ENCODE measurements at places on chromosomes 11 and 22.

GRCh38 chr11:132859306-132859705 is 673.0 kb downstream of the OPCML start:
- DNase-seq, result no peak

- DNase-seq, result no peak
Observed at GRCh38 chr11:115885535-115886421, 381.6 kb upstream of the CADM1 start.

GRCh38 chr11:66539870-66540213 is 6.0 kb downstream of the ZDHHC24 start:
- no peak for DNase-seq

DNA sequence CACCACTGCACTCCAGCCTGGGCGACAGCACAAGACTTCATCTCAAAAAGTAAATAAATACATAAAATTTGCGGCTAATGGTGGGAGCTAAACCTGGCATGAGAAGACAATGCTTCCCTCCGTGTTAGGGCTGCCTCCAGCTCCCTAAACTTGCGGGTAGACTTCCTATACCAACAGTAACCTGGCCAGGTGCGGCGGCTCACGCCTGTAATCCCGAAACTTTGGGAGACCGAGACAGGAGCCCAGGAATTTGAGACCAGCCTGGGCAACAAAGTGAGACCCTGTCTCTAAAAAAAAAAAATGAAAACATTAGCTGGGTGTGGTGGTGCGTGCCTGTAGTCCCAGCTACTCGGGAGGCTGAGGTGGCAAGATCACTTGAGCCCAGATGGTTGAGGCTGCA is 25.3 kb downstream of the SLC25A18 start:
- DNase-seq, result no peak

GRCh38 chr11:2886191-2886894 is 768 bp upstream of the CDKN1C start:
- no peak for DNase-seq

GRCh38 chr11:132456751-132457328 is 1075.5 kb downstream of the OPCML start:
- no peak for DNase-seq

DNA sequence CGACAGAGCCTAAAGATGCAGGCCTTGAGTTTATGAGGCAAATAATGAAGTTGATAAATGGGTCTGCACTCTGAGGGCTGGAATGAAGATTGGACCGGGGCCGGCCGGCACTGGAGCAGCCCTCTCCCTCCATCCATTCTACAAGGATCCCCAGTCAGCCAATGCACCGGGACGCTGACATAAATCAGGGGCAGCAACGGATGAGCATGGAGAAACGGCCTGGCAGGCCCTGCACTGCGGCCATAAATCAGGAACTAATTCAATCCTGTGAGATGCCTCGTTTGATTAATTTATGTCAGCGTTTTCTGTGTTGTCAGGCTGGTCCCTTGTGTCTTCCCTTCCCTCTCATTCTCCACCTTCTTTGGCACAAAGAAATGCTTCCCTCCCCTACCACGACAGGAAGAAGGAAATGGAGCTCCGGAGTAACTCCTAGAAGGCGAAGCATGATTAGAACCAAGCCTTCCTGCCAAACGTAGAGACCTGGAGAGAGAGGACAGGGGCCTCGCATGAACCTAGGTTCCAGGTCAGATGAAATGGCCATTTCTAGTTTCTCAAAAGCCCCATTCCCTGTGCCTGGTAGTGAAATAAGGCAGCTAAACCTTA is 358.4 kb downstream of the OPCML start:
- DNase-seq, result no peak

DNA sequence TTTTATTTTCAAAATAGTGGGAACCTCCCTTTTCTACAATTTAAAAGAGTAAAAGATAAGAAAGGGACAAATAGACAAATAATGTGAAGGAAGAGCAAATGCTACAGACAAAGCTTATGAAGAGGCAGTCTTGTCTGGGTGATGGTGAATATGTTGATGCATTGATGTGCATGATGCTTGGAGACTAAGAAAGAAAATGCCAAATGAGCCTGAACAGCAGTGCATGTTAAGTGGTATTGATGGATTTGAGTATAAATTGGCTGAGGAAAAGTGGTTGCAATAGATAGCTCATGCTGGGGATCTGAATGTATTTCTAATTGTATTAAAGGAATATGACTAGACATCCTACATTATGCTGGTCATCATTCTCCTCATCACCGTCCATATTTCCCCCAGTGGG is 268.6 kb upstream of the ANO5 start:
- no peak for DNase-seq

- no peak for DNase-seq
Observed at GRCh38 chr11:32002311-32002710, 88.6 kb upstream of the RCN1 start.

DNA sequence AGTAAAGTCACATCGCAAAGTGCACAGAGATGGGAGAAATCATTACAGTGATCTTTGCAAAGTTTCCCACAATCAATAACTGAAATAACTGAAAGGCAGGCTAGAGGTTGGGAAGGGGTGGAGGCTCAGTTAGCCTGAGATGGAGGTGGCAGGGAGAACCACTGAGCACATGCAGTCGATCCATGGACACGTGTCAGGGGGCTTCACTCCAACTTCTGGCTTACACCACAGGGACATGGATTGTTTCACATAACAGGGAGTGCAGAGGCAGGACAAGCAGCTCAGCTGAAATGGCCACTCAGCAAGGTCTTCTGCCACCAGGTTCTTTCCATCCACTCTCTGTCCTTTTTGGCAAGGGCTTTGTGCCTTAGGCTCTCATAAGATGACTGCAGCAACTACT is 35.1 kb upstream of the MICAL2 start:
- DNase-seq, result no peak

GRCh38 chr22:37378642-37379058 is 48.6 kb downstream of the ELFN2 start:
- DNase-seq, result no peak

GRCh38 chr22:19719488-19720021 is 3.8 kb upstream of the GP1BB start:
- DNase-seq, result no peak

GRCh38 chr22:50129121-50129736 is 39.4 kb downstream of the MOV10L1 start:
- no peak for DNase-seq

DNA sequence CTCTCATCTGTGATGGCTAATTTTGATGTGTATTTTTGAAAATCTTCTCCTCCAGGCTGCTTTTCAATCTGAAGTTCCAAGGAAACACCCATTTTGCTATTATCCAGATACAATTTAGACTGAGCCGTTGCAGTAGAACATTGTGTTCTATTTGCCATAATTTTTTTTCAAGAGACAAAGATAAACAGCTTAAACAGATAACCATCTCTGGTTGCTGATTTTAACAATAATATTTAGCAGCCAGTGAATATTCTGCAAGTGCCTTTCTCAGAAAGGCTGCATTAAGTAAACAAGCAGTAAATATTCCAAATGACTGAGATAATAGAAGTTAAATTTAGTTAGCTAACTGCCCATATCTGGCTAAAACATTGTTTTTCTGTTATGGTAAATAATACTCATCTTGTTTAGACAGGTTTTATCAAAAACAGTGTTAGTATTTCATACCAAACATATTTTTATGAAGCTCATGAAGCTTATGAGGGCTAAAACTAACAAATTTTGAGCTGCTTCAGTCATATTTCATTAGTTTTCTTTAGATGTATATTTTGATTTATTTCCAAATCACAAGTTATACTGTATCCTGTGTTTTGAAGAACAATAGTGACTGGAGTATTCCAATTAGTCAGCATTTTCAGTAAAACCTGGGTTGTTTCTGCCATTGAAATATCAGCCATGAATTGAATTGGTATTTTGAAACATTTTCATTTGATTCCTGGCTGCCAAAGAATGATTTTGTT is 206.7 kb downstream of the SBF2 start:
- no peak for DNase-seq

- no peak for DNase-seq
Observed at GRCh38 chr11:72969894-72970335, 155.7 kb downstream of the ATG16L2 start.

DNA sequence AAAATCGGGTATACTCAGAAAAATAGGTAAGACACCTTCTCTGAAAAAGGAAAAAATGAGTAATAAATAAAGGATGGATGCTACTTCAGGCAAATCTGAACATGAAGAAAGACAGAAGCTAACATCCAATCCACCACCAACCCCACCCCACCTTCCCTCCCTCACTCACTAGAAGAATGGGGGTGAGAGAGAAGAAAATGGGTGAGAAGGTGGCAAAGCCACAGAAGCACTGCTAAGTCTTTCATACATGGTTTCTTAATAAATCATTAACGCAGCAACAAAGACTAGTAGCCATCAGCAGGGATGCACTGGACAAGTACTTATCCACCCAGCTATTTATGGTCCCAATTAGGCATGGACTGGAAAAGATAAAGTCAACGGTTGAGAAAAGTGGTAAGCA is 5.9 kb downstream of the FHIP1B start:
- no peak for DNase-seq

Measured in occipital lobe (tissue), 3 donors.